Activated naive CD4-positive, alpha-beta T cell treated with Interleukin-2 at 50 U/mL for 16 hours (primary cell): ENCODE measurements at places on chromosomes 1 and 21.
A peak's percentile ranks its signal among the peaks of the same experiment; 100 is the strongest.

DNA sequence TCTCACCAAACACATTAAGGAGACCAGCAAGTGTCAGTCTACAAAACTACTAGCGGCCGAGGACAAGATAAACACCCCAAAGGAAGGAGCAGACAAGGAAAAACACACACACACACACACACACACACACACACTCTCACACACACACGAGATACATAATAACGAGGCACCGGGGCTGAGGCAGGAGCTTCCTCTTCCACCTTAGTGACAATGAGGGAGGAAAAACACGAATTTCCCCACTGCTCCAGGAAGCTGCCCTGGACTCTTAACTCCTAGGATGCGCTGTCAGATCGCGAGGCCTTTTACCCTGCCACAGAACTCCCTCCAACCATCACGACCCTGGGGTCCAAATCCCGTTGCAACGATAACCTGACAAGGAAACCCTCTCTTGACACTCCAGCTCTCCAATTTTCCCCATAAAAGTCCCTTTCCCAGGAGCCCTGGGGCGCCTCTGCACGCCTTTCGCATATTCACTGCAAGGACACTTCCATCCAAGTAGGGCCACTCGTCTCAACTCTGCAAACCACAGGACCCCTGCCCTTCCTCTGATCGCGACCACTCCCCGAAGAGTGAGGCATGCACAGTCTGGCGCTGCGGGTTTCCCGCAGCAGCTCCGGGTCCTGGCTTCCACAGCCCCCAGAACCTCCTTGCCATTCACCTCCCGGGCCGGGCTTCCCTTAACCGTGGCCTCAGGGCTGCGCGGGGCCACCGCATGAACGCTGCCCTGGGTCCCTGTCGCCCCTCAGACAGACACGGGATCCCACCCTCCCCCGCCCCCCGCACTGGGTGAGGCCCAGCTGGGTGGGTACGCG, 581 bp downstream of the ETV3 start:
- DNase-seq, result no peak

DNA sequence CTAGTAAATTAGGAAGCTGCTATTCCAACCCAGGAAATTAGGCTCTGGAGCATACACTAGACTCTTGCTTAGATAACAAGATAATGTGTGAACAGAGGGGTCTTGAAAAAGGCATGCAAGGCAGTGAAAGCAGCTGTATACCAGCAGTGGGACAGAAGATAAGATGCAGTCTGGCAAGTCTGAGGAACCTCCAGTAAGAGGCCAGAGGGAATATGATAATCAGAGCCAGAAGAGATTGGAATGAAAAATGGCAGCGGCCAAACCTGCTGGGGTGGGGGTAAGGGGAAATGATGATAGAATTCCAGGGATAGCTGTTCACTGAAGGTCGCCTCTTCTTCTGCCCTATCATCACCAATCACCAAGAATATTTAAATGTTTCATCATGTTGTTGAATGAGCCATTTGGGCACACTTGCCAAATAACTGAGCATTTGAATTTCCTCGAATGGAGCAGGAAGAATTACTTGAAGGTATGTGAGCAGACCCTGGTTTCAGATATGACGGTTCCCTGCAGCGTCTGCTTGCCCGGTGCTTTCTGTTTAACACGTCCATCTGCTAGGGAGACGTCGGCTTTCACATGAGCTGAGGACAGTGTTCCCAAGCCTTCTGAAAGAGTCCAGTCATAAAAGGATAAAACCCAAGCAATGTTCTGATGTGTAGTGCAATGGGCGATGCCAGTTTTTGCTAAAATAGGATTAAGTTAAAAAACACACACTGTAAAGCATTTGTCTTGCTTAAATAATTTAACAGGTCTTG, 173.3 kb downstream of the RWDD3 start:
- DNase-seq, result no peak

DNA sequence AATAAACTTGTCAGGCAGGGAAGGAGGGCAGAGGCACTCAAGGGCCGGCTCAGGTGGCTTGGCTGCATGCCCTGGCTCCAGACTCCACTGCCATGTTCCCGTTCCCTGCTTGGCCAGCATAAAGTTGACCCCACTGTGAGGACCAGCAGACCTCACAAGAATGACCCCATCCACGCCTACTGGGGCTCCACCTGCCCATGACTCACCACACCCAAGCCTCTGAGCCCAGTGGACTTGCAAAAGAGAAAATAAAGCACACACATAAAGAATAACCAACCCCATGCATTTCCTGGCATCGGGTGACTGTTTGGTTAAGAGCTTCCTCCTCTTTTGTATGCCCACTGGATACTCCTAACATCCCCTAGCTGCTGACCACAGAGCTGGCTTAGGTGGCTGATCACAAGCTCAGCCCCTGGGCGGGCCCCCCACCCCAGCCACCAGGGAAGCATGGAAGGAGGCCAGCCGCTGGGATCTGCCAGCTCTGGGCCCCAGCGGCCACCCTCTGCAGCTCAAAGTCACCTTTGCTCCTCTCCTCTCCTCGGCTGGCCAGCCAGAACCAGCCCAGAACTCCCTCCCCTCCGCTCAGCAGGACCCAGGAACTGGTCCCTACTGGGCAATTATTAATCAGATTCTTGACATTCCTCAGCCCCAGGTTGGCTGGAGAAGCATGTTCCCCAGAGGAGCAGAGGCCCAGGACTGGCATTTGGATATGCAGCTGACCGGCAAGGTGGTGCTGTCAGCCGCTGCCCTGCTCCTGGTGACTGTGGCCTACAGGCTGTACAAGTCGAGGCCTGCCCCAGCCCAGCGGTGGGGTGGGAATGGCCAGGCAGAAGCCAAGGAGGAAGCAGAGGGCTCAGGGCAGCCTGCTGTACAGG, at the start of gene KLHDC7A:
Gene KLHDC7A, plus strand, starts transcription at position 616 of the 875 bp plus-strand sequence. Its CDS starts 52 bp downstream, at position 668.
- no peak for DNase-seq

DNA sequence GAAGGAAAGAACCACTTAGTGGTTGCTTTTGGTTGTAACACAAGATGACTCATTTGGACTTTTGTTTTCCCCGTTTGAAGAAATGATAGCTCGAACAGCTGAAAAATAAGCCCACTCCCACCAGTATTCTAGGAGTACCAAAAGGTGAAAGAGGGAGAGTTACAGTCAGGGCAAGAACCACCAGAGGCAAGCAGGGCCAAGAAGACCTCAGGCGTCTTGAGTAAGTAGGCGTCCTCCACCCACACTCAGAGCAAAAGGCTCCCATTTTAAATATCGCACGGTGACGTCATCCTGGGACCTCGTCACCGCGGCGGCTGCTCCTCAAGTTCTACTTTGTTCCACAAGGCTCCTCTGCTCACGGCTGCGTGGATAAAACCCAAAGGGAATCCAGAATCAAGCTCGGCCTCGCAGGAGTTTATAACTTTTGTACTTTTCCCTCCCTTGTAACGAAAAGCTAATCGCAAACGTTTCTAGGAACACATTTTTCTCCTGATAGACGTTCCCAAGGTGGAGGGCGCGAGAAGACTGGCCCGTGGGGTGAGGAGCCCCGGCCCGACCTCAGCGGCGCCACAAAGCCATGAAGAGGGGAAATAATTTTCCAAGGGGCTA, 1.2 kb downstream of the BTG3 start:
- DNase-seq, result peak; percentile 84

GRCh38 chr1:175471039-175471800, 272.2 kb downstream of the TNR start:
- DNase-seq, result no peak

- DNase-seq, result no peak
These were observed 29.8 kb downstream of the DBT start for GRCh38 chr1:100219883-100220282.

GRCh38 chr1:87318806-87319205, 9.9 kb upstream of the LMO4 start:
- DNase-seq, result no peak

DNA sequence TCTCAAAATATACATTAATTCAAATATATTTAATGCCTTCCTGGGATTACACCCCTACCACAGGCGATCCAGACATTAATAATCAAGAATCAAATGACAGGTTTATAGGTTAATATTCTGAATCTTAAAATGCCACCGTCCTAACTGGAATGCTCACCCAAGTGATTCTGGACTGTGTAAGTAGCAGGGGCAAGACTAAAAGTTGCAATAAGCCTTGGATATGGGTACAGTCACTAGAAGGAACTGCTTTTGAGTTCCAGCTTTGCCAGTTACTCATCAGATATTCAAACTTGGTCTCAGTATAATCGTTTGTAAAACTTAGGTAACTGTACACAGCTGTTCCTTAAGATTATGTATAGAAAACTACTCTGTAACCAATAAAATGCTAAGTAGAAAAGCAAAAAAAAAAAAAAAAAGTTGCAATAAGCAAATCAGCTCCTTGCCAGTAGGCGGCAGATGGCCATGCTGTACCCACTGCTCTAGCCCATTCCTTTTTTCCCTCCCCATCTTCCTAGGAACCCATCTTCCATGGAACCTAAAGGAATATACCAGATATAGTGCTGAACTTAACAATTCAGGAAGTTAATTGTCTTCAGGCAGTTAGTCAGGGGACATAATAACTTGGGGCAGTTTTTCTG, 10.5 kb downstream of the RO60 start:
- no peak for DNase-seq

DNA sequence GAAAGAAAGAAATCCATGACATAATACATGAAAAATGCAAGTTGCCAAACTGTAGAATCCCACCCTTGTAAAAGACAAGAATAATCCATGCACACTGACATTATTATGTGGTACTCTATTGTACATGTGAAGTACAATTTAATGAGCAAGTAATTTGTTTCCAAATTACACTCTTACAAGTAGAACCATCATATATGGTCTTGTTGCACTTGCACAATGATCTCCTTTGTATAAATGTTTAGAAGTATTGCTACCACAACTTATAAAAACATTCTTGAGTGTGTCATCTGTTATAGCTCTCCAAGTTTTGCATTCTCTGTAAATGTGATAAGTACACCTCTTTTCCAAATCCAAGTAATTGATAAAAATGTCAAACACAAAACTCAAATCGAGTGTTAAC, 29.1 kb upstream of the ZNF281 start:
- DNase-seq, result no peak

GRCh38 chr1:219427403-219427802, 185.5 kb downstream of the ZC3H11B start:
- DNase-seq, result no peak

- DNase-seq, result no peak
These were observed 5.6 kb downstream of the LYPLAL1 start for GRCh38 chr1:219179293-219179692.

- no peak for DNase-seq
These were observed 2.6 kb upstream of the GLUL start for GRCh38 chr1:182394055-182394775.

GRCh38 chr1:169584483-169585144, 1.7 kb downstream of the F5 start:
- no peak for DNase-seq

- no peak for DNase-seq
These were observed 197.7 kb downstream of the ROR1 start for GRCh38 chr1:63971557-63971956.

DNA sequence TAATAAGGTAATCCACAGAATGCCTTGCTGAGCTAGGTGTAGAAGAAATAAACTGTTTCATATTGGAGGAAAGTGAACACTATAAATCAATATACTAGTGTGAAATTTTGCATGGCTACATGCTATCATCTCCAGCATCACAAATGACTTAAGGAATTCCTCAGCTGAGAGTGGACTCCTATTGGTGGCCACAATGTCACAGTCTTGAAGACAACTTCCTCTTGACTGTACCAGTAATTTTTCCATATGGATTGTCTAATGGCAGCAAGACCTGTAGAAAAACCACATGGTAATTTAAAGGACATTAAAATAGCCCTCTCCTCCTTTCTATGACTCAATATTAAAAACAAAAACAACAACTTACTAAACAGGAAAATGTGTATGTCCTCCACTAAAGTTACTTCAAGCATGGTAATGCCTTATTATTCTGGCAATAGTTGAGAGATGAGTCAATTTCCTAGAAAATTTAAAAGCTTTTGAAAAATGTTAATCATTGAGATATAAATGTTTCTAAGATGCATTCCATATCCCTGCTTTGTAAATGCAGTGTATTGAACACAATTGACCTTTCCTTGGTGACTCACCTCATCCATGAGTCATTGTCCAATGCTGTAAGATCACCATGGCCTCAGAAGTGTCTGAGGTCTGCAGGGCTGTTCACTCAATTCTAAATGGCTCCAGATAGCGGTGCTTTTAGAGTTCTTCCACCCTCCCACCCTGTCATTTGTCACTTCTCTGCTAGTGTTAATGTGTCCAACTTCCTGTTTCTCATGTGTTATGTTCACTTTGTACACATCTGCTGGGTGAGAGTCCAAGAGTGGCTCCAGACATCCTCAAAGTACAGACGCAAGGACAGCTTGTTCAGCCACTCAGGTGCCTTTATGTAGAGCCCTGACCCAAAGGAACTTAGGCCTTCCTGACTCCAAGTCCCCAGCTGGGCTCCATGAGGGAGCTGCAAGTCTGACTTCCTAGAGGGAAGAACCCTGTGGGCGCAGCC, 32.8 kb upstream of the DNASE2B start:
- no peak for DNase-seq

DNA sequence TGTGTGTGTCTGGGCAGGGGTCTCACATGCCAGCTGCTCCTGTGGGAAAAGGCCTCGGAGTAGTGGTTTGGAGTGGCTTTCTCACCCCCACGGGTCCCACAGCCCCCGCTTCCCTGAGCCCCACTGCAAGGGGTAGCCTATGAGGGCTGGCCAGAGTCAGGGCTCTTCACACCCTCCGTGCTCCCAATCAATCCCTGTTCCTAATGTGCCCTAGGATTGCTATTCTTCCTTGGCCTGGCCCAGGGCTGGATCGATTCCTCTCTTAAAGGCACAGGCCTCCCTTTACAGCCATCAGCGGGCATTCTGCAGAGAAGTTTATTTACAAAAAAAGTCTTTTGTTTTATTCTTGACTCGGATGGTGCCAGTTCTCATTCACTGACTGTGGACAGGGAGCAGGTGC, 19.3 kb upstream of the ACTL8 start:
- no peak for DNase-seq

DNA sequence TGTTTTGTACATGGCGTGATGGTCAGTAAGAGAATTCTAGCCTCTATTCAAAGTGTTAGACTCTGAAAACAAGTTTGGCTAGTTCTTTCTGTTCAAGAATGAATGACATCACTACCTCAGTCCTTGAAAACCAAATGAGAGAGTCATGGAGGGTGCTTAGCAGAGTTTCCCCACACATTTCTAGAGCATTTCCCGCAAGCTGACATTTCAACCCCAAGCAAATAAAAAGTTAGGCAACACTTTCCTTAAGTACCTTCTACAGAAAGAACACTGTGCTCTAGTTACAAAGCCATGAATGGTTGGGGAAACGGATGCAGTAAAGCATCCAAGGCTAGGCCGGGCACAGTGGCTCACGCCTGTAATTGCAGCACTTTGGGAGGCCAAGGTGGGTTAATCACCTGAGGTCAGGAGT, 47.9 kb upstream of the SLC44A3 start:
- DNase-seq, result no peak

- no peak for DNase-seq
These were observed 188.4 kb downstream of the BACH1 start for GRCh38 chr21:29487154-29487553.

DNA sequence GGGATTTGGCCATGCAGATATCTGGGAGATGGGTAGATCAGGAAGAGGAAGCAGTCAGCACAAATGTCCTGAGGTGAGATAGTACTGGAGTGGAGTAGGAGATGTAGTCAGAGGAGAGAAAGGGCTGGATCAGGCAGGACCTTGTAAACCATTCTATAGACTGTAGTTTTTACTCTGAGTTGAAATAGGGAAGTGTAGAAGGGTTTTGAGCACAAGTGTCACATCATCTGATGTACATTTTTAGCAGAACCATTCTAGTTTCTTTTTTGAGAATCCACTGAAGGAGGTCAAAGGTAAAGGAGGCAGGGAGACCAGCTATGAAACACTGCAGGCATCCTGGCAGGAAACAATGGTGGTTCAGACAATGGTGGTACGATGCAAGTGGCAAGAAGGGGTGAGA, 194.6 kb upstream of the RRP15 start:
- no peak for DNase-seq
